K562 (cell line): ENCODE measurements at places on chromosomes 12 and 14. TPM values are rescaled to one million over a fixed set of nuclear protein-coding genes. Genes with fewer than 3 reads are reported as not detected.

The LRFN5 gene
- total RNA-seq: 0.16 TPM in 2 replicates

The DLK1 gene
- total RNA-seq: 44.2 and 48.3 TPM in 2 replicates

The PDE3A gene
- 0.02 TPM in 2 replicates for total RNA-seq

The RERGL gene
- not detected in 2 replicates for total RNA-seq

The RNU4-1 gene
- total RNA-seq: 3,001 and 3,563 TPM in 2 replicates

The GXYLT1 gene
- total RNA-seq: 4.7 and 6.8 TPM in 2 replicates

The PSMC1 gene
- total RNA-seq: 81.3 and 87.8 TPM in 2 replicates

The EML1 gene
- 0.25 and 0.35 TPM in 2 replicates for total RNA-seq

The ACRBP gene
- 16.8 and 18.0 TPM in 2 replicates for total RNA-seq

The CCDC177 gene
- total RNA-seq: not detected in 2 replicates

The ASB2 gene
- total RNA-seq: not detected in 2 replicates

GRCh38 chr12:121033625-121034349 lies 5.3 kb downstream of the OASL start:
- no peak for DNase-seq

GRCh38 chr12:52336641-52337040 lies 15.4 kb upstream of the KRT83 start:
- DNase-seq: no peak

GRCh38 chr14:60636879-60637478 lies 12.3 kb downstream of the SIX1 start:
- no peak for DNase-seq

DNA sequence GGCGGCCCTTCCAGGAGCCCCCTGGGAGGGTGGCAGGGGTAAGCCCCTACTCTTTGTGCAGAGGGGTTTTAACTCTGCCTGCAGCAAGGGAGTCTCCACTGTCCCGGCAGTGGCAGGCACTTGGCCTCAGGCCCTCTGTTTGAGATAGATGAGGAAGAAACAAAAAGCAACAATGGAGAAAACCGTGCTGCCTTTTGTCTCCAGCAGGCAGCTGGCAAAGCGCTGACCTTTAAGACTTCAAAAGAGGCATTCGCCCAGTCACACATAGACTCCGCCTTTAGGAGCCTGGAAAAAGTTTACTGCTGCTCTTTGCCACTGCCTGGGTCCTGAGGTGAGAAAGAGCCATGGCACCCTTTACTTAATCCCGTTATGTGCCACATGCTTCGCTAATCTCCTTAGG lies 158.2 kb upstream of the NTF3 start:
- DNase-seq: no peak

GRCh38 chr14:70113211-70113610 lies 75.5 kb downstream of the SLC8A3 start:
- DNase-seq: no peak

- DNase-seq: no peak
Observed at GRCh38 chr12:80798281-80798680, 81.6 kb downstream of the MYF5 start.

DNA sequence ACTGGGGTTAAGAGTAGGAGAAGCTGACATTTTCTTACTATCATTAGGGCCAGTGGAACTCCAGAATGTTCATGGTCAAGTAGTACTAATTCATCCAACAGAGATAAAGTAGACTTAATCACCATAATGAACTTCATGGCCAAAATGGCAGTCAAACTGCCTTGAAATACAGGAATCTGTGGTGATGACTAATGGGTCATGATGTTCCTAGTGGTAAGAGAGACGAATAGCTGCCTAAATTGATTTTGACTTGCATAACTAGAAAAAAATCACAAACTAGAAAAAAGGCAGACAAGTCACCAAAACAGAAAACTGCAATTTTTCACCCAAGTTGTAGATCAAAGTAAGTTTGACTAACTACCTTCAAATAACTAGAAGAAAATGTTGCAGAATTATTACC lies 138.5 kb downstream of the MGAT4C start:
- no peak for DNase-seq

DNA sequence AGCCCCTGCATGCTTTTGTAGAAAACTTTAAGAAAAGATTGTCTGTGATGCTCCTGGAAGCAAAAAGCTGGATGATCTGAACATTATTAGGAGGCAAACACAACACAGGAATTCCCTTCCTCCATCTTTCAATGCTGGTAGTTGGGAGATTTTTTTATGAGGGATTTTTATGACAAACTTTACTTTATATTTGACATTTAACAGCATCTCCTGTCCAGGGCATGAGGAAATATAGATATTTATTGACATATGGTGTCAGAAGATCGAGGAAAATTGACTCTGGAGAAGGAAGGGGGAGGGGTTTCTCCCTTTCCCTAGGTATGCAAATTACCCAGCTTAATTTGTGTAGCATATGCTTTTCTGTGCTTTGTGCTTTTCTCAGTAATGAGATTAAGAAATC lies 37.8 kb upstream of the CISTR start:
- DNase-seq: no peak

DNA sequence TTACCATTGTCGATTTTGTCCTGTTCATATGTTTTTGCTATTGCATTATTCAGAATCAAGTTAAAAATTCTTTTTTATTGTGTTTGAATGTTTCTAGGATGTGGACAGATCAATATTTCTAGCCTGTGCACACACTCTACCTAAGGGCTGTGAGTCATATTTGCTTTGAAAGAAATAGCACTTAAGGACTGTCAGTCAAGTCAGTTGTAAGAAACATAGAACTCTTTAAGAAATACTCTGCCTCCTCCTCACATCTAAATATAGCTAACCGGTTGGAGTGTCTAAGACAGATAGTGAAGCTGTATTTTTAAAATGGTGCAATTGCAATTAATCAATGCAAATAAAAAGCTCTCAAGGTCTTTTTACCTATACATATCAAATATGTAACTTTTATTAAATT lies 17.9 kb upstream of the MGST1 start:
- DNase-seq: no peak

DNA sequence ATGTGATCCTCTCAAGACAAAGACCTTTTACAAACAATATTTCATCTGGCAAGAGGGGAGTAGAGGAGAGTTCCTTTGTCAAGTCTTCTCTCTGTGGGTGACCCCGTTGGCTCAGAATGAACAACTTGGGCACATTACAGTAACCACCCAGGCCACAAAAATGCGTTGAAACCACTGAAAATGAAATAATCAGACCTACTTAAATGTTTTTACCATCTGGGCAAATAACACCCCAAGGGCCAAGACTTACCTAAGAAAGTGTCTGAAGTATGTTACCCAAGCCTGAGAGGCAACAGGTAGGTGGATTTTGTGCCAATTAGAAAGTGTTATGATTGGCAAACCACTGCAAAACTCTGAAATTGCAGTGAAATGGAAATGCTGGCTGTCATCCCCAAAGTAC lies 1.3 kb downstream of the TC2N start:
- no peak for DNase-seq

- no peak for DNase-seq
Observed at GRCh38 chr14:74275241-74275841, 27.4 kb downstream of the ABCD4 start.

DNA sequence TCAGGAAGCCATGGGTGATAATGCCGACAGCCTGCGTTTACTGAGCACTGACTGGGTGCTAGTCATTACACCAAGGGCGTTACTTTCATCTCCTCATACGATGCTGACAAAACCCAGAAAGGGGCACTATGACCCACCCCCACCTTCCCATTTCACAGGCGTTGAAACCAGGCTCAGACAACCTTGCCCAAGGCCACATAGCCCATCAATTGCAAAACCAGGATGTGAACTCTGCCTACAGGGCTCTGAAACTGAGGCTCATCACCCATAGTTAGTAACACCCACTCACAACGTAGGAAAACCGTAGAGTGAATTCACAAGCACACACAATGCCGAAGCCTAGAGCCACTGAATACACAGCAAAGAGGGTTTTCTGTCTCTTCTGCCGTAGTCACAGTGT lies 119.9 kb downstream of the RIMBP2 start:
- no peak for DNase-seq

DNA sequence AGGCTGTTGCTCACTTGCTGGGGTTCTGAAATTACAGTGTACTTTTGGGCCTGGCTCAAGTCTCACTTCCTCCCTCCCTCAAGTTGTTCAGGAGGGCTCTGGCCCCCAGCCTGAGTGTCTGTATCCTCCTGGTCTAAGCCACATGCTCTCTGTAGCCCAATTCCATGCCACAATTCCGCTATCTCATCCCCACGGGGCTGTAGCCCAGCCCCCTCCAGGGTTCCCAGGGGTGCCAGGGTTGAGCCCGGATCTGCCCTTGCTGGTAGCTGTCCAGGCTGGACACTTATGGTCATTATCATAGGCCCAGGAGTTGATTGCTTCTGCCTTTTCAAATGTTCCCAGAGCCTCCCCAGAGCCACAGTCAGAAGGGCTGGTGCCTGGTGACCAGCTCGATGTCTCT lies 65.3 kb downstream of the PRIMA1 start:
- DNase-seq: no peak

- no peak for DNase-seq
Observed at GRCh38 chr12:15320881-15321280, 1.4 kb upstream of the PTPRO start.

- DNase-seq: no peak
Observed at GRCh38 chr14:59847711-59848110, 22.9 kb downstream of the RTN1 start.

DNA sequence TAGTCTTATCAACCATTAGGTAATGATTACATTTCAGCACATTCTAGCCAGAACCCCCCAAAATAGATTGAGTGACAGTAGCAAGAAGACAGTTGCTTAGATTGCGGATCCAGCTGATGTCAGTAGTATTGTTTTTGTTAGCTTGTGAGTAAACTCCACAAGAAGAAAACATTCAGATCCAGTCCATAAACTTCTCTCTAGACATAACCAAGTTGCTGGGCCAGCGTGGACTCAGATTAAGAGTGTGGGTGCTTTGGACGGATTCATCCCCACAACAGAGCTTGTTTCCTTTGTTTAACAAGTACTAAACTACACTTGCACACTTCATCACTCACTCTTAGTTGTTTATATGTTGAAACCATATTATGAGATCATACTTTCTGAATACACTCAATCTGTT lies 293.4 kb downstream of the NPAS3 start:
- no peak for DNase-seq

GRCh38 chr12:80271780-80272179 lies 172.3 kb upstream of the PTPRQ start:
- no peak for DNase-seq

GRCh38 chr12:130559806-130560205 lies 156.3 kb downstream of the RIMBP2 start:
- DNase-seq: no peak

GRCh38 chr12:92656911-92657310 lies 45.9 kb upstream of the PLEKHG7 start:
- DNase-seq: no peak

- no peak for DNase-seq
Observed at GRCh38 chr14:56881181-56881580, 70.9 kb upstream of the OTX2 start.

DNA sequence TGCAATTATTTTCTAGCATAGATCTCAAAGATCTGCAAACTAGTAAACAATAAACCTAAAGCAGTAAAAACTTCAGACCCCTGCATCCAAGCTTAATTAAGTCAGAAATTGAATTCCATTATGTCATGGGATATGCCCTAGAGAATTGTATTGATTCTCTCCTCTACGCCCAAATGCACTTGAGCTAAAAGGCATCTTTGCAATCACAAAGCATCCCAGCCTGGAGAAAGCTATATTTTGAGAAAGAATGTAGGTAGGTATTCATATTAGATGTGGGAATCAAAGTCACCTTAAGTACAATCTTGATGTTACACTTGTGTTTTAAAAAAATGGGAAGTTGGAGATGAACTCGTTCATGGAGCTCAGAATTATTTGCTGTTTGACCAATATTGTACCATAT lies 386.7 kb downstream of the ADAMTS20 start:
- no peak for DNase-seq

DNA sequence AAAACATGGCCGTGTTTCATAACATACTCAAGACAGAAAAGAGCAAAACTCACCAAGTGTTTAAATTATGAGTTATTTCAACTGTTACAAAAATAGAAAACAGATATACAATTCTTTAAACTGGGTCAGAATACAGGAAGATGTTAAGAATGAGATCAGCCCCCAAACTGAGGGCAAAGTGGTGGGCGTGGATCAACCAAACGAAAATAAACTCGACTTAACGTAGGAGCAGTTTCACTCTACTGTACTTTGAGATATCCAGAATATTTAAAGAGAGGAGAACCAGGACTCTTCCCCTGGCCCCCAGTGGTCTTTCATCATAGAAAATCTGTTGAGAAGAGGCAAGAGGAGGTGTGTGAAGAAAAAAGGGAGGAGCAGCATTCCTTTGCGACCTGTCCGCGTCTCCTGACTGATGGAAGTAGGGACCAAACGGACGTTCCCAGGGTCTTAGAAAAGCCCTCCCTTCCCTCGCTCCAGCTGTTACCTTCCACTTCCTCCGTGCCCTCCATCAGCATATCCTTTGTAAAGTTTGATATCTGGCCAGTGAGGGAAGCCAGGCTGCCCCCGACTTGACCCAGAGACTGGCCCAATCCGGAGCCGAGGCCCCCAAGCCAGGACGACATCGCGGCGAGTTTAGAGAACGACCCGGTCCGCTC lies 668 bp downstream of the TRIP11 start:
- DNase-seq: peak; percentile 41

- peak; percentile 13 for DNase-seq
Observed at GRCh38 chr14:68137704-68138619, 318.4 kb downstream of the RAD51B start.

- no peak for DNase-seq
Observed at GRCh38 chr14:44767646-44768173, 194.0 kb downstream of the KLHL28 start.

DNA sequence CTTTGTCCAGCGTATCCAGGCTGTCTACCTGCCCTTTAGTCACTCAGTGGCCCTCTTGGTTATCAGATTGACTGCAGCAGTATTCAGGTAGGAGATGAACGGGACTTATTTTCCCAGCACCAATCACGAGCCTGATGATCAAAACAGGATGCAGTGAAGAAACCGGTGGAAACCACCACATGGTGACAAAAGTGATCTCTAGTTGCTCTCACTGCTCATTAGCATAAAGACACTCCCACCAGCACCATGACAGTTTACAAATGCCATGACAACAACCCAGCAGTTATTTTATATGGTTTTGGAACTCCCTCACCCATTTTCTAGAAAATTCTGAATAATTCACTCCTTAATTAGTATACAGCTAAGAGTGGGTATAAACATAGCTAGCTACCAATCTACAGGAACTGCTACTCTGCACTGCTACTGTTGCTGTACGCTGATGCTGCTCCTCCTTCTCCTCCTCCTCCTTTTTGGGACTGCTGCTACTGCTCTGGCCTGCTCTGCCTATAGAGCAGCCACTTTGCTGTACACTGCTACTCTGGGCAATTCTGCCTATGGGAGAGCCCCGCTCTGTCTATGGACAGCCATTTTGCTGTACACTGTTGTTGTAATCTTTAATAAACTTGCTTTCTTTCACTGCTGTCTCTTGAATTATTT lies 142.5 kb upstream of the SSTR1 start:
- no peak for DNase-seq

DNA sequence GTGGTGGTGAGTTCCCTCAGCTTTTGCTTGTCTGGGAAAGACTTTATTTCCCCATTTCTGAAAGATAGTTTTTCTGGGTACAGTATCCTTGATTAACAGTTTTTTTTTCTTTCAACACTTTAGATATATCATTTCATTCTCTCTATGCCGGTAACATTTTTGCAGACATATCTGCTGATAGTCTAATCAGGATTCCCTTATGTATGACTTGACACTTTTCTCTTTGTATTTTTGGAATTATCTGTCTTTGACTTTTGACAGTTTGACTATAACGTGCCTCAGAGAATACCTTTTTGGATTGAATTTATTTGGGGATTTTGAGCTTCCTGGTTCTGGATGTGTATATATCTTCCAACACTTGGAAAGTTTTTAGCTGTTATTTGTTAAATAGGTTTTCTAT lies 234.8 kb upstream of the PRICKLE1 start:
- DNase-seq: no peak
